NCI-H748 treated with DMSO at 0.1 percent for 48 hours (cell line): ENCODE measurements at places on chromosomes 13 and 19.

DNA sequence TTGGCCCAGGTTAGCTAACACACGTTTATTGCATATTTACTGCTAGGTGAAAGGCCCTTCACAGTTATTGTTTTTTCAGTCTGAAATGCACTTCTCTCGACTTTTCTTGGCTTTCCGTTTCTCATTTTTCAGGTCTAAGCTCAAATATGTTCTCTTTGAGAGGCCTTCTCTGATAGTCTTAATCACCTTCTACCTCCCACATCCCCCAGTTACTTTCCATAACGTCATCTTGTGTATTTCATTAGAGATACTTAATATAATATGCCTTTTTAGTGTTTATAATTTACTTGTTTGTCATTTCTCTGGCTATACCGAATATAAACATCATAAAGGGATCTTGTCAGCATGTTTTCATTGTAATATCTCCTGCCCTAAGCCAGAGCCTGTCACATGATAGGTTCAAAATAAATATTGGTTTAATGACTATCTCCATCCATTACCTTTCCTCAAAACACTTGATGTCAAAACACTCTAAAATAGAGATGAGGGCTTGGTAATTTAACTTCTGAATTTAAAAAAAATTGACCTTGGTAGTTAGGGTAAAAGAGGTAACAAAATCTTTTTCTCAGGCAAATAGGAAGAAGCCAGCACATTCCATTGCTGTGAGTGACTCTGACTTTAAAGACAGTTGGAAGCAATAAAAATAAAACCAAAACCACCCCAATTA, 168.6 kb upstream of the RFC3 start:
- DNase-seq, result peak; percentile 99

DNA sequence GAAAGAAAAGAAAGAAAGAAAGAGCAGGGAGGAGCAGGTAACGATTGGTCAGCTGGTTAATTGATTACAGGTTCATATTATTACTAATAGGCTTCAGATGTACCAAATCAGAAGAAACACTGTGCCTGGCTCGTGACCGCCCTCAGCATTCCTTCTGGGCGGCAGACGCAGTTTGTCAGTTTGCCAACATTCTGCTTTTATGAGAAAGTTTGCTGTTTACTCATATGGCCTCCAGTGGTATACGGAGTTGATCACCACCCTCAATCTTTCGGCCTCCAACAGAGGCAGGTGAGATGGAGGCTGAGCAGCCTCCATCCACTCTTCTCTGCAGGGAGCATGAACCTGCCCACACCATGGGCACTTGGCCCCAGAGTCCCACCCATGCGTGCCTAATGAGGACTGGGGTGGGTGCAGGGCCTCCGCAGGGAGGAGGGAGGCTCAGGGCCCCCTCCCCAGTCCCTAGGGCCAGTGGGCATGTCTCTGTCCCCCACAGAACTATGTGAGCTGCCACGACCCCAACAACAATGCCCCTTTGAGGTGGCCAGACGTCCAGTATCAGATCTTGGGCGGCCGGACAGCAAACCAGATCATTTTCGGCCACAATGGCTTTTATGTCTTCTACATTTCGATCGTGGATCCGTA, 8.8 kb downstream of the PRR22 start:
- no peak for DNase-seq

GRCh38 chr13:52371736-52372247, 34.2 kb downstream of the THSD1 start:
- DNase-seq, result no peak

GRCh38 chr19:50975766-50976165, 6.4 kb upstream of the KLK6 start:
- DNase-seq, result no peak

- DNase-seq, result no peak
Observed at GRCh38 chr19:31553112-31553845, 204.0 kb upstream of the TSHZ3 start.

GRCh38 chr13:64327505-64328194, 2902.5 kb downstream of the PCDH9 start:
- peak; percentile 96 for DNase-seq

DNA sequence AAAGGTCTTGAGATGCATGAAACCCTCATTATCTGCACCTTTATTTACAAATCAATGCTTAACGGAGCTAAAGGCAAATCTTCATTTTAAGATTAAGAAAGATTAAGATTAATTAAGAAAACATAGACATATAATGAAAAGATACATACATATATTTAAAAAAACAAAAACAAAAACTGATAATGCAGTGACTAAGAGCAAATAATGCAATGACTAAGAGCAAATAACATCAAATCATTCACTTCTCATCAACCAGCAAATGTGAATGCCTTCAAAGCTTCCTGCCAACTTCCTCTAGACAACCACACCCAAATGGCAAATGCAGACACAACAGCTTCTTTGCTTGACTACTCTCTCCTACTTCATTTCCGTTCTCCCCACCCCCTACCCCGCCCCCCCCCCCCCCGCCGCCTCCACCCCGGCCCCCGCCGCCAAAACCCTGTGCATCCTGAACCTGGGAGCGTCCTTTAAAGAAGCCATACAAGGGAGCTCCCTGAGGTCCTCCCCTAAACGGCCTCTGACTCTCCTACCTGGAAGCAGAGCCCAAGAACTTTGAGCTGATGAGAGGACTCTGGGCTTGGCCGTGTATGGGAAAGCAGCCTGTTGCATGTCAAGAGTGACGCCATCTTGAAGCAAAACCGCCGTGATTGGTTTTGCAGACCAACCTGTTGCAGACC, 24.5 kb downstream of the TEX101 start:
- peak; percentile 53 for DNase-seq

- DNase-seq, result no peak
Observed at GRCh38 chr13:53642306-53642705, 613.7 kb downstream of the OLFM4 start.

- no peak for DNase-seq
Observed at GRCh38 chr13:99577934-99578917, 77.0 kb downstream of the TM9SF2 start.

DNA sequence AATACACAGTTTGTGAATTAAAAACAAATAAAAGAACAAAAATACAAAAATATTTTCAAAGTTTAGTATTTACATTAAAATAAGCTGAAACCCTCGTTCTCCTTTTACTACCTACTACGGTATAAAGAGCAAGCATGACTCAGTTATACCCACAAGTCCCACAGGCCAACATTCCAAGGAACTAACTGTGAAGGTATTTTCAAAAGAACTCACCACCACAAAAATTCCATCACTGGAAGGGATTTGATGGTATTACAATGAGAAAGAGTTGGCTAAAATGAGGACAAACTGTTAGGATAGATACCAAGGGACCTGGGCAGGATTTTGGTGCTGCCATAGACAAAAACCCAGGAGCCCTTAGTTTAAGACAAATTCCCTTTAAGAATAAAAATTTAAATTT, 122.7 kb downstream of the TBC1D4 start:
- no peak for DNase-seq

DNA sequence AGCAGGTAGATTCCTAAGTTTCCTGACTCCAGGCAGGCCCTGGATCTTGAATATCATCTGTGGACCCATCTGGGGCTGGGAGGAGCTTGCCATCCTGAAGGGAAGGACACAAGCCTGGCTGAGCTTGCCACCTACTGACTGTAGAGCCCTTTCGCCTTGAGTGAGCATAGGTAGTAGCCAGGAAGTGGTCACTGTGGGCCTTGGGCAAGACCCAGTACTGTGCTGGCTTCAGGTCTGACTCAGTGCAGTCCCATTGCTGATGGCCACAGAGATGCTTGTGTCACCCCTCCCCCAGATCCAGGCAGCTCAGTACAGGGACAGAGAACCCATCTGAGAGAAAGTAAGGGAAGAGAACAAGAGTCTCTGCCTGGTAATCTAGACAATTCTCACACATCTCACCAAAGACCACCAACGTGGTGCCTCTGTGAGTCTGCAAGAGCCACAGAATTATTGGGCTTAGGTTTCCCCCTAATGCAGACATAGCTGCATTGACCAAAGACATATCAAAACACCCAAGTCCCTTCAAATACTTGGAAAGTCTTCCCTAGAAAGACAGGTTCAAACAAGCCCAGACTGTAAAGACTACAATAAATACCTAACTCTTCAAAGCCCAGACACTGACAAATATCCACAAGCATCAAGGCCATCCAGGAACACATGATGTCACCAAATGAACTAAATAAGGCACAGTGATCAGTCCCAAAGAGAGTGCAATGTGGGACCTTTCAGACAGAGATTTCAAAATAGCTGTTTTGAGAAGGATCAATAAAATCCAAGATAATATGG, 108.2 kb upstream of the WASF3 start:
- no peak for DNase-seq

GRCh38 chr13:41563341-41563983, 106.1 kb downstream of the RGCC start:
- no peak for DNase-seq

DNA sequence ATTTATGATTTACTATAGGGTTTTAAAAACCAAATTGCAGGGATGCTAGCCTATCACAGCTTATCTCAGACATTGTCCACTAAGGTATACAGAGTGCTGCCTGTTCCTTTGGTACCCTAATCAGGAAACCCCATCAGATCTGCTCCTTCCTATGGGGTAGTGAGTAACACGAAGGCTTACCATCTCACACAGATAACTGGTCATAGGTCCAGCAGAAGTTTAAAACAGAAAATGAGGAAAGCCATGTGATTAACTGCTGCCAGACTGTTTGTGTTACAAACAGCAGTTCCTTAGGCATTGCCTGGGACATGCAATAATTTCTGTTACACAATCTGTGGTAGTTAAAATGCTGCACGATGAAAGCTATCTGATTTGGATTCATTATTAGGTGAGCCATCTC, 53.5 kb upstream of the ALOX5AP start:
- no peak for DNase-seq

GRCh38 chr13:73891805-73892204, 242.4 kb downstream of the KLF12 start:
- no peak for DNase-seq

DNA sequence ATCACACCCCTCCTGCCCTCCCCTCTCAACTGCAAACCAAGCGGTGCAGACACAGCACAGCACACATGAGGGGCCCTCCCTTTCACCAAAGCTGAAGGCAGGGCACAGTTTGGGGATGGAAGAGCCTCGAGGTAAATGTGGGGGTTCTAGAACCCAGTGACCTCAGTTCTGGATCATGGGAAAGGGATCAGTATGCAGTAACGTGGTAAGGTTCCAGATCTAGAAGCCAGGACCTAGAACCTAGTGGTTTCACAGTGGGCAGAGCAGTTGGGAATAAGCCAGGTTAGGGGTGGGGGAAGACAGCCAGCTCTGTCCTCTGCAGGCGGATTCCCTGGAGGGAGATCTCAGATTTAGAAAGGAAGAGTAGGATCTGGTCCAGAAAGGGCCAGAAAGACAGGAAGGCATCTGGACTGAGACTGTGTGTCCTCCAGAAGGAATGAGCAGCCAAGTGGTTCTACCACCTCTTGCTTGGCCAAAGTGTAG, 3.1 kb downstream of the FTL start:
- DNase-seq, result no peak

GRCh38 chr19:33464733-33465115, 56.9 kb downstream of the PEPD start:
- no peak for DNase-seq

- peak; percentile 24 for DNase-seq
Observed at GRCh38 chr19:12956446-12957388, at the start of gene GADD45GIP1. Gene GADD45GIP1 (minus strand): TSS chr19:12957223. CDS start chr19:12957212, 11 bp downstream.

DNA sequence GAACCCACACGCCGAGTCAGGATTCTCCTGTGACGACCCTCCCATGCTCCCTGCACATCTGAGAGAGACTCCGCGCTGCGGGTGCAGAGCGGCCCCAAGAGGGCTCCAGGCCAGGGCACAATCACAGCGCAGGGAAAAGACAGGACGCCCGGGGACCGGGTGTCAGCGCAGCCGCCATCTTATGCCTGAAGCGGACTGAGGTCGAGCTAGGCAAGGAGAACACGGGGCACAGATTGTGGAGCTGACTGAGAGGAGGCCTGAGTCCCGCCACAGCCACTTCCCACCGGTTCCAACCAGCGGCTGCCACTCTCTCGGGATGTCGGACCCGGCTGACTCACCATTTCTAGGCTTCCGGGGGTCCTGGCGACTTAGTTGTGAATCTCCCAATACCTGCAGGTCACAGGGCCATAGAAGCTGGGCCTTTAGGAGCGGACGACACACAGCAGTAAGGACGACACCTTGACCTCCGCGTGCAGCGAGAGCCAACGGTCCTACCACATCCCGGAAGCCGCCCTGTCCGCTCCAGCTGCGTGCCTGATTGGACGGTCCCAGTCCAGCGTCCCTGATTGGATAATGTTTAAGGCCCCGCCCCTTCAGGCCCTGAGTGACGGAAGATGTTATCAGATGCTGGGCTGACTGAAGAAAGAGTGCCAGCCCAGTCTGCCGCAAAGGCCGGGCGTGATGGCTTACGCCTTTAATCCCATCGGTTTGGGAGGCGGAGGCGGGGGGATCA, at the start of gene ZNF728:
Gene ZNF728 (minus strand): TSS at position 487 of the 733 bp plus-strand sequence. CDS start 146 bp downstream, at position 341.
- DNase-seq, result no peak

- no peak for DNase-seq
Observed at GRCh38 chr13:30388406-30389283, 33.6 kb upstream of the UBE2L5 start.

- no peak for DNase-seq
Observed at GRCh38 chr19:3768015-3768747, 3.8 kb downstream of the RAX2 start.

GRCh38 chr13:88223958-88224357, 552.8 kb downstream of the SLITRK5 start:
- DNase-seq, result no peak

DNA sequence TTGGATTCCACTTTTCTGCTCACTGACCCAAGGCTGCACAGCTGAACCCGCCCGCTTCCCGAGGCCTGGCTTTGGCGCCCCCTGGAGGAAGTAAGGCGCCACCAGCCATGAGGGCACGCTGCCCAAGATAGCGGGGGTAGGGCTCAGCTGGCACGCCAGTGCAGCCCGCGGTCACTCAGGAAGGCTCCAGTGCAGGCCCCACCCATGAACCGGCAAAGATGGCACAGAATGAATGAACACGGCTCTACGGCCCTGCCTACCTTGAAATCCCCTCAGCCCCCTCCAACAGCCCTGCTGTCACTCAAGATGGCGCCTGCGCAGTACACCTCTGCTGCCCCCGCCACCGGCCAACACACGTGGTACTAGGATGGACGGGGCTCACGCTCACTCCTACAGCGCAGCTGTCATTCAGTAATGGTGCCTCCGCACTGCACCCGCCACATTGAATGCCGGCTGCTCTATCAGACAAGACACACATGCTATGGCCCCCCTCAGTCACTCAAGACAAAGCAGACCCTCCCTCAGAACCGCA, 3.0 kb downstream of the PEG3 start:
- DNase-seq, result no peak
